T-helper 9 cell (primary cell): ENCODE measurements at places on chromosomes 16 and 17.

GRCh38 chr17:41777157-41777573 is 9.3 kb downstream of the JUP start:
- no peak for DNase-seq

- no peak for DNase-seq
Observed at GRCh38 chr16:7378024-7378695, 45.5 kb downstream of the RBFOX1 start.

DNA sequence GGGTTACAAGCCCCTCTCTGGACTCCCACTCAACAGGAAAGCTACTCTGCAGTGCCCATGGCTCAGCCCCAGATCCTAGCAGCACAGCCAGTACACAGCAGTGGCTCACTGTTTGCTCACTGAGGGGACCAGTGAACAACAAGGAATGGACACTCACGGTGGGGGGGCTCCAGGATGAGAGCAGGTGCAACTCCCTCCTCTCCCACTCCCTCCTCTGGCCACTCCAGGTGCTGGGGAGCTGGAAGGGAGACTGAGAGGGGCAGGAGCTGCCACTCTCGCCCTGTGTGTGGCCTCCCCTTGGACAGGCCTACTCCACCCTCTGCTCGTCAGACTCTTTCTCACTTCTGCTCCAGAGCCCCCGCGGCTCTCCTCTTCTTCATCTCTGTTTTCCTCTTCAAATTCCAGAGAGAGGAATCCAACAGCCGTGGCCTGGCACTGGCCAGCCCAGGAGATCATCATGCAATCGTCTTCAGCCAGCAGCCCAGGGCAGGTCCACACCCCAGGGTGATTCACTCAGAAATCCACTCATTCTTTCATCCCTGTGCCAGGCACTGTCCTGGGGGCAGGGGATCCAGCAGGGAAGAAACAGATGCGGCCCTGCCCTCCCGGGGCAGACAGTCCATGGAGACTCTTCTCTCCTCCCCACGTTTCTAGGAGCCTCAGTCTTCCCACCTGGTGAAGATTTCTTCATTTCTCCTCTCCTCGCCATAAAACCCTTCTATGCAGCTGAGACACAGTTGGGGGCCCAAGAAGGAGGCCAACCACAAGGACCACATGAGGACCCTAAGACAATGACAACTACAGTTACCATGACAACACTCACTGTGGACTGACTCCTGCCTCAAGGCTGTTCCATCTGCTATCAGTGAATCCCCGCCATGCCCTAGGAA is 30.7 kb downstream of the CFAP20 start:
- DNase-seq, result no peak

- no peak for DNase-seq
Observed at GRCh38 chr17:38421871-38422827, 6.1 kb upstream of the ARHGAP23 start.

DNA sequence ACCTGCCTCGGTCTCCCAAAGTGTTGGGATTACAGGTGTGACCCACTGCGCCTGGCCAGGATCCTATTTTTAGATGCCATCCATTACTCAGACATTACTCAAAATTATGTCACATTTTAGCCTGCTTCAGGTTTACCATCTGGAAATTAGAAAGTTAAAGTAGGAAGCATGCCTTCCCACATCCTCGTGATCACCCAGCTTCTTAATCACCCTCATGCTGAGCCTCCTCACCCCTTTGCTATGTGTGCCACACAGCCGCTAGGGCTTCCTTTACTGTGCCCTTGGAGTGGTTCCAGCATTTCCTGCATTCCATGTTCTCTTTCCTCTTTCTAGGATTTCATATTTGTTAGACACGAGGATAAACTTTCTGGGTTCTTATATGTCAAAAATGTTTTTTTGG is 9.3 kb downstream of the ADORA2B start:
- DNase-seq, result no peak

- no peak for DNase-seq
Observed at GRCh38 chr17:41329279-41329948, 13.9 kb upstream of the KRTAP17-1 start.

DNA sequence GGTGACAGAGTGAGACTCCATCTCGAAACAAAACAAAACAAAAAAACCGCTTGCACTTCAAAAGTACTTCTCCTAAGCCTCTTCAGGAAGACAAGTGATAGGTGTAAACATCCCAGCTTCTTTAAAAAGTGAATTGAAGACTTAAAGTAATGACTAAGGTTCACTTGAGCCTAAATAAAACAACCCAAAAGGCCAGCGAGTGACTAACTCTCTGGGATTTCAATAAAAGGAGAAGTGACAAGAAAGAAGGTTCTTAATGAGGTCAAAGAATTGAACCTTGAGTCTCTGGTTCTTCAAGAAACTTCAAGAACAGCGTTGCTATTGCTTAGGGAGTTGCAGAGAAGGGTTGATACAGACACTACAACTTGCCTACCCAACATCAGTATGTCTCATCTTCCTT is 42.2 kb downstream of the STX8 start:
- DNase-seq, result no peak

- no peak for DNase-seq
Observed at GRCh38 chr17:38969281-38969680, 2.1 kb upstream of the FBXO47 start.

- DNase-seq, result no peak
Observed at GRCh38 chr16:86791287-86792035, 213.1 kb downstream of the FOXL1 start.

DNA sequence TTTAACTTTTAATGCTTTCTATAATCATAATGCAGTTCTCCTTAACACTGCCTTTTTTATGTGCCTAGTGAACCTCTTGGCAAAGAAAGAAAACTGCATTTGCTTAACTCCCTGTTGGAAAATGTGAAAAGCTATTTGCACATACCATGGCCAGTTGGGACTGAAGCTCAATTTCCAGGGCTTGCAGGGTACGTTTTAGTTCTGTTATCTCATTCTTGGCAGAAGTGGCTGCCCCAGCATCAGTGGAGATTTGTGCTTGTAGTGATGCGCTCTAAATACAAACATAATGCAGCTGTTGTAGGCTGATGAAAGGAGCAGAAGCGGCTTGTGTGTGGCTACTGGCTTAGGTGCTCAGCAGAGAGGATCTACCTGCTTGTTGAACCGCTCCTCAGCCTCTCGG is 3.7 kb downstream of the KRT24 start:
- no peak for DNase-seq

DNA sequence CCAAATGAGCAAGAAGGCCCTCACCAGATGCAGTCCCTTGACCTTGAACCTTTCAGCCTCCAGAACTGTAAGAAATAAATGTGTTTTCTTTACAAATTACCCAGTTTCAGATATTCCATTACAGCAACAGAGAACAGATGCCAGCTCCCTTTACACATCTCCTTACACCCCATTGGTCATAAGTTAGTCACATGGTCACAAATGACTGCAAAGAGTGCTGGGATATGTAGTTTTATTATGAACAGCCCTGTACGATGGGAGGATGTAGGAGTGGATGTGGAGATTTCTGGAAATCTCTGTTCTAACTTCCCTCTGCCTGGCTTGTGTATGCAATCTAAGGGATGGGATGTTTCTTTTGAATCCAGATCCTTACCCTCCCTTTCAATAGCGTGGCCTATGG is 13.3 kb upstream of the RPL38 start:
- DNase-seq, result no peak

- DNase-seq, result no peak
Observed at GRCh38 chr16:27529962-27530361, 19.8 kb downstream of the GTF3C1 start.

DNA sequence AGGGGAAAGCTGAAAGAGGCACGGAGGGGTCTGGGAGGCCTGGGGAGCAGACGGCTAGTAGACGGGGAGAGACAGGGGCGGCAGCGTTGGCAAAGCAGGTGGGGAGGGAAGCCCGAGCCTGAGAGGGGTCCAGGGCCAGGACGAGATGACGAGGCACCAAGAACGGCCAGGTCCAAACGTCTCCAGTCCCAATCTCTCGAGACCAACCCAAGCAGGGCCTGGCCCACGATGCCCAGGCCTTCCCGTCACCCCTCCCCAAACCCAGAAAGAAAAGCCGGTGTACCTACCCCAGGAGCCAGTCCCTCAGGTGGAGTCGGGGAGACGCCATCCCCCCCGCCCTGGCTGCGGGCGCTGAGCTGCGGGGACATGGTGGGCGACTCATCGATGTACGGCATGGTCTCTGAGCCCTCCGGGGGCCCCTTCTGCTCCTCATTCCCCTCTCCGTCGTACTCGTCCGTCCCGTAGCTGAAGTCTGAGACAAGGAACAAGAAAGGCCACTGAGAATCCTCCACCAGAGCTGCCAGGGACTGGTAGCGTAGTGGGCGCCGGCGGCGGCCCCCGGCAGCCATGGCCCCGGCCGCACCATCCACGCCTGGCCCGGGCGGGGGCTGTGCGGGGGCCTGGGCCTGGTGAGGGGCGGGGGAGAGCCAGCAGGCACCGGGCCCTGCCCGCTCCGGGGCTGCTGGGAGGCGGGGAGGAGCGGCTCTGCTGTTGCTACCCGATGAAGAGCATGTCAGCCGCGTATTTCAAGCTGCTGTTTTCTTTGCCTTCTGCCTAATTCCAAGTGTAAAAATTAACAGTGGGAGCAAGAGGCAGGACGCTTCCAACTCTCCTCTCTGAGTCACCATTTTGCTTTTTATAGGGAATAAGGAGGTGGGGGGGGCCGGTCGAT is 54.6 kb downstream of the ABR start:
- no peak for DNase-seq

DNA sequence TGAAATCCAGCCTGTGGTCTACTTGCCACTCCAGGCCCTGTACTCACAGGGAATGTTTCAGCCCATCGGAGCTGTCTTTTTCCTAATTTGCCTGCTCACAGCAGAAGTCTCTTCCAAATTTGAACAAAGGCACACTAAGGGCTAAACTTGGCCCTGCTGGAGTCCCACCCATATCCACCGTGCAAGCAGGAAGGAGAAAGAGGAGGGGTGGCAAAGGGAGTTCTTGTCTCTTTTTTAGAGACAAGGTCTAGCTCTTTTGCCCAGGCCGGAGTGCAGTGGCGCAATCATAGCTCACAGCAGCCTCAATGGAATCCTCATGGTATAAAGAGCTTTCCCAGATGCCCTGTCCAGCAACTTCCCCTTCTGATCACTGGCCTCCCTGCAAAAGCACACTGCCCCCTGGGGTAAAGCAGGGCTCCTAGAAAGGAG is 2.7 kb upstream of the PRM1 start:
- DNase-seq, result no peak

DNA sequence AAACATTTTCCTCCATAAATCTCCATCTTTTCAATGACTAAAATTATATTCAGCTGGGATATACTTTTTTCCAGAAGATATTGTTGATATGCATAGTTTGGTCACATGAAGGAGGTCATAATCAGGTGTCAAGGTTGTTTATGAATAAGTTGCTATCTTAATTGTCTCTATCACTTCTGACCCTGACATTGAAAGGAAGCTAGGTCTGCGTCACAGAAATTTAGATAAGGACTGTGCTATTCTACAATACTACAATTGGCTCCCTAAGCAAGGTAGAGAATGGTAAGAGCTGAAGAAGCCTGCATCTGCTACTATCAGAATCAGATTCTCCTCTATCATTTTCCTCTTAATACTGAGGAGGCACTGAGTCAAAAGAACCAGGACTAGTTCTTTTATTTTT is 67.5 kb downstream of the CACNG1 start:
- no peak for DNase-seq

DNA sequence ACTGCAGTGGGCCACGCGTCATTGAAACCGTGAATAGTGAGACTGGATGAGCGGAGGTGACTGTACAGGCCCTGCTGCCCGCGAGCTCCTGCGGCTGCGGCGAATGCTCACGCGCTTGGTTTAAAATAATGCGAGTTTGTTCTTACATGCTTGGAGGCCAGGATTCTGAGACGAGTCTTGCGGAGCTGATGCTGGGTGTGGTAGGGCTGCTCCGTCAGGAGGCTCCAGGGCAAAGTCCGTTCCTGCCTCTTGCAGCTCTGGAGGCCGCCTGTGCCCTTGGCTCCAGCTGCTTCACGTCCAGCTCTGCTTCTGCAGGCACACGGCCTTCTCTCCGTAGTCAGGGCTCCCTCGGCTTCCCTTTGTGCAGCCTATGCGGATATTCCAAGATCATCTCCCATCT is 9.5 kb downstream of the ACSF3 start:
- DNase-seq, result no peak

- no peak for DNase-seq
Observed at GRCh38 chr17:41503202-41503601, 2.2 kb downstream of the KRT13 start.

GRCh38 chr16:75089486-75090202 is 26.9 kb downstream of the LDHD start:
- DNase-seq, result no peak

GRCh38 chr17:2797637-2798036 is 1.4 kb downstream of the RAP1GAP2 start:
- no peak for DNase-seq

DNA sequence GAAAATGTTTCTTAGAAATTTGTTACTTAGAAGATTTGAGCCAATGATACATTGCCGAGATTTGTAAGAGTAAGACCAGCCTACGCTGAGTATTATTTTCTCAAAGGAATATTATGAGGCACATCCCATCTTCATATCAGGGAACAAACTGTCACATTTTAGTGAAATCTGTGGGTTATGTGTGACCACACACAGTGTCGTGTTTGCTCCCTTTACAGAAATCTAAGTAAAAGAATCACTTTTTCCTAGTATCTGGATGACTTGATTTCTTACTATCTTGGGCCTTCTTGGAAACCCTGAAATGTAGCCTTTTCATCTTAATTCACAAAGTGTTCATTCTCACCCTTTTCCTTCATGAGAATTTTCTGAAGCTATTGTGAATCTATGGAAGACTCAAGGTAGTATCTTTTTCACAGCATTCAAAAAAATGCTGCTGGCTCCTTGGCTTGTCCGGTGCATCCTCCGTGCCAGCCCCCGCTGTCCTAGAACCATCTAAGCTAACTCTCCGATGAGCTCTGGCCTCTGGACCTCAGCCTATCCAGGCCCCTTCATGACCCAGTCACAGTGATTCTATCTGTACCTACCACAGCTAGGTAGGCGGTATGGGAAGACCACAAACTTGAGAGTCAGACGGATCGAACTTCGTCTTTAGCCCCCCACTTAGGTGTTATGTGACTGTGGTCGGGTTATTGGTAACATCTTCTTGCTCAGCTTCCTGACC is 524.3 kb downstream of the MAF start:
- no peak for DNase-seq

- no peak for DNase-seq
Observed at GRCh38 chr16:57007050-57007449, 17.7 kb downstream of the NLRC5 start.

DNA sequence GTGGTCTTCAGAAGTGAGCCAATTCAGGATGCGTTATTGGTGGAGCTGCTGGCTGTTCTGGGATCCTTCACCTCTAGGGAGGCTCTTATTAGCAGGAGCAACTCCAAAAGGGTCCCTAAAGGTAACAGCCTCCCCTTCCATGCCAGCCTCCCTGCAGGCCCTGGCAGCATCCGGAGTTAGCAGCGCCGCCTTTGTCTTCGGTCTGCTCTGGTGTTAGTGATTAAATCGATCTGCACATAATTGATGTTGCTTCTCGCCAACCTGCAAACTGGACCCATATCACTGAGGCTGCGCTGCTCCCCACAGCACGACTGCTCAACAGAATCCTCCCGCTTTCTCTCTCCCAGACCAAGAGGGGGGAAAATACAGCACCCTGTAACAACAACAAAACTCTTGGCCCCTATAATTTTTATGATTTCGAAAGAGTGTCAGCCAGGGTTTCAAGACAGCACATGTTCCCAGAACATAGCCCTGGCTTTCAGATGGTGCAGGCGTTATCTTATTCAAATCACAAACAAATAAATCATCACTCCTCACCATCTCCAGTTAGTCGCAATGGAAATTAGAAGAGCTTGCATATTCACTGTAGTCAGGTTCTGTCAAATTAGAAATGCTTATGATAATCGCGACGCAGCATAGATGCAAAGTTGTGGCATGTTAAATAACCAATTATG is 76.0 kb downstream of the IRX3 start:
- no peak for DNase-seq

- DNase-seq, result no peak
Observed at GRCh38 chr17:9054126-9054975, 33.0 kb downstream of the NTN1 start.
